CD4-positive, alpha-beta T cell treated with Interleukin-15 for 4 hours (primary cell): ENCODE measurements at places on chromosomes 1 and 21.

GRCh38 chr21:42970946-42971653 lies 3.3 kb upstream of the PKNOX1 start:
- DNase-seq: no peak

DNA sequence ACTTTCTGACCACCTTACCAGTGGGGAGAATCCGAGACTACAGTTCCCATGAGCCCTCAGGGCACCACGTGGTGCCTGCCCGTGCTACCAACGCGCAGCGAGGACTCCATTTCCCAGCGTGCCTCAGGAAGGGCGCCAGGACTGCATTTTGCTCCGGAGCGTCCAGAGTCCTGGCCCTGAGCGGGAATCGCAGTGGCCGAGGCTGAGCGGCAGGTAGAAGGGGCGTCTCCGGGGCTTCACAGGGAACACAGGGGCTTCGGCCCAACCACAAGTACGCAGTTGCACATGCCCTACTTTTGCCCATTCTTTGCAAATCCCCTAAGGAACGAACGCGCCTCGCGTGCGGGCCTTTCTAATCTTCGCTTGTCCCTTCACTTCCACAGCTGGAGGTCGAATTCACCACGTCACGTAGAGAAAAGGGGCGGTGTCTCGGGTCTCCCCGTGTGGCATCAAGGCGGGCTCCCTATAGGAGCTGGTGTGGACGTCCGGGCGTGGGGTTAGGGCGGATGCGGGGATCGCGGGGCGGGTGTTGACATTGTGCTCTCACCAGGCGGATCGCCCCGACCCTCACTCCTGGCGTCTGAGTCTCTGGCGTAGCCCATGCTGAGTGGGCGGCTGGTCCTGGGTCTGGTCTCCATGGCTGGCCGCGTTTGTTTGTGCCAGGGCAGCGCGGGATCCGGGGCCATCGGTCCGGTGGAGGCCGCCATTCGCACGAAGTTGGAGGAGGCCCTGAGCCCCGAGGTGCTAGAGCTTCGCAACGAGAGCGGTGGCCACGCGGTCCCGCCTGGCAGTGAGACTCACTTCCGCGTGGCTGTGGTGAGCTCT lies at the start of gene BOLA1:
Gene BOLA1 (plus strand): TSS at position 109 of the 825 bp plus-strand sequence. CDS start 492 bp downstream, at position 601.
- DNase-seq: peak; percentile 81

GRCh38 chr1:84264961-84265360 lies 36.5 kb upstream of the SAMD13 start:
- DNase-seq: no peak

DNA sequence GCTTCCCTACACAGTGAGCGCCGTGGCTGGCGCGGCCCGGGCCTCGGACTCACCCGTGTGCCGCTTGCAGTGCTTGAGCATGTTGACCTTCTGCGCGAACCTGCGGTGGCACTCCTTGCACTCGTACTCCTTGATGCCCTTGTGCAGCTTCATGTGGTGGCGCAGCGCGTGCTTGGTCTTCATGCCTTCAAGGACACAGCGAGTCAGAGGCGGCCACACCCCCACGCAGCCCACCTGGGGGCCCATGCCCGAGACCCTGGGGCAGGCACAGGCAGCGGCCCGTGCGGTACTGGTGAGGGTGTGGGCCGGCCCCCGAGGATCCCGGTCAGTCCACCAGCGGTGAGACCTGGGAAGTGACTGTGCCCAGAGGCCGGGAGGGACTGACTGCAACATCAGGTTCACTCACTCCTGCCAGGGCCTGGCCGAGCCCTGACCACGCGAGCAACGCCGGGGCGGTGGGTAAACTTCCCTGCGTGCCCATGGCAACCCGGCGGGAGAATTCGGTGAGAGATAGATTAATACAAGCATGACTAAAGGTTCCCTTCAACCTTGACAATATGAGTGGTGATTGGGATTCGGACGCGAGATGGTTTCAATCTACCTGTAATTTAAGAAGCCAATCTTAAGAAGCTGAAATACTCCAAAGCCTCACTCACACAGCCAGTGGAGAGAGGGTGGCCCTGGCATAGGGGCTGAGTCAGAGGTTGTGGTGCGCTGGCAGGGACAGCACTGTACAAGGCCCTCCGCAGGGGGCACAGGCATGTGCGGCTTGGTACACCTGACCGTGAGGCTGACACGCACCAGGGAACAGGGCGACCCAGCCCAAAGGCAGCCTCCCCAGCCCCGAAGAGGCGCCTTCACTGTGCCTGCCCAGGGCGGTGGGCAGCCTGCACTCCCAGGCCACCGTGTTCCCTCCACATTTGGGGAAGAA lies 49.1 kb upstream of the RIPK4 start:
- DNase-seq: no peak
